ENCODE measurements at places on chromosomes 4 and X.

- DNase-seq: no peak
Observed at GRCh38 chrX:23993012-23993633, 33.9 kb downstream of the KLHL15 start.

- DNase-seq: no peak
Observed at GRCh38 chr4:80103629-80104028, 30.6 kb upstream of the ANTXR2 start.

DNA sequence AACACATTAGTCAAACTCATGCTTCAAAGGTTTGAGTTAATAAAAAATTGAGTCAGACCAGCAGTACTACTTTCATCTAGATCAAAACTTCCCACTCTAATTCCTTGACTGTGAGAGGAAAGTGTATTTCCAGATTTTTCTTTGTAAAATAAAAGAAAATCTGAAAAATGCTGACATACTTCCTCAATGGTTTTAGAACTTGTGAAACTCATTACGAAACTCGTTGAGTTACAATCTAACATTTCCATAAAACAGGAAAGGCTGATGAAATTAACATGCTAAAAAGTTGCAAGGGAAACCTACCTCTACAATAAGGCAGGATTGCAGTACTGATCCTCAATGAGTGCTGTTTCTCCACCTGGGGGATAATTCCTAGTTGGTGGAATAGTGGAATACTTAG lies 217.8 kb upstream of the HCCS start:
- DNase-seq: no peak

- DNase-seq: no peak
Observed at GRCh38 chr4:165783626-165784025, 89.4 kb upstream of the TLL1 start.

DNA sequence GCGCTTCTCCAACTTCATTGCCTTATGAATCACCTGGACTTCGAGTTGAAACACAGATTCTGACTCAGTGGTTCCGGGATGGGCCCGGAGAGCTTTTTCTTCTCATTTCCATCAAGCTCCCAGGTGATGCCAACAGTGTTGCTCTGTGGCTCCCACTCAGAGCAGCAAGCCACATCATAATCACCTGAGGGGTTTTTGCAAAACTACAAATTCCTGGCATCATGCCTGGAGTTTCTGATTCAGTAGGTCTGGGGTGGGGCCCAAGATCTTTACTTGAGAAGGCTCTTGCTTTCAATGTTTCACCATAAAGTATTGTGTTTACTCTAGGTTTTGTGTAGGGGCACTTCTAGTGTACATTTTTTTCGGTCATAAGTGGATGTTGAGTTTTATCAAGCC lies 7.0 kb downstream of the MTM1 start:
- DNase-seq: peak; percentile 61

GRCh38 chrX:47815901-47816845 lies 20.5 kb upstream of the ZNF81 start:
- no peak for DNase-seq

GRCh38 chr4:57550198-57550597 lies 440.0 kb upstream of the IGFBP7 start:
- DNase-seq: no peak

- no peak for DNase-seq
Observed at GRCh38 chr4:146124023-146124680, 51.4 kb upstream of the LSM6 start.

DNA sequence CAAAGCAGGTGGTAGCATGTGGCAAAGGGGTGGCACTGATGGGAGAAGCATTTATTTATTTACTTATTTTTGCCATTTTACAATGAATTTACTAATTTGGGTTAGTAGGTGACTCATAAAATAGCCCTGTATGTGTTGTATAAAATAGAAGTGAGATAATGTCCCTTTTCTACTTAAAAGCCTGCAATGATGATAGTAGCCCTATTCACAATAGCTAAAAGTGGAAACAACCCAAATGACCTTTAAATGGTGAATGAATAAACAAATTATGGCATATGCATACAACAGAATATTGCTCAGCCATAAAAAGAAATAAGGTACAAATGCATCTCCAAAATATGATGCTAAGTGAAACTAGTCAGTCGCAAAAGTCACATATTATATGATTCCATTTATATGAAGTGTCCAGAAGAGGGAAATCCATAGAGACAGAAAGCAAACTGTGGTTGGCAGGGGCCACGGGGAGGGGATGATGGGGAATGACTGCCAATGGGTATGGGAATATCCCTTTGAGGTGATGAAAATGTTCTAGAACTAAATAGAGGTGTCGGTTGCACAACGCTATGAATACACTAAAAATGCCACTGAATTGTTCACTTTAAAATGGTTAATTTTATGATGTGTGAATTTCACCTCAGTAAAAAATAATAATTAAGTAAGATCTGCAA lies 35.8 kb upstream of the FAM9C start:
- no peak for DNase-seq
